ENCODE measurements at places on chromosomes 16 and 17. TPM values are rescaled to one million over a fixed set of nuclear protein-coding genes. Genes with fewer than 3 reads are reported as not detected.

DNA sequence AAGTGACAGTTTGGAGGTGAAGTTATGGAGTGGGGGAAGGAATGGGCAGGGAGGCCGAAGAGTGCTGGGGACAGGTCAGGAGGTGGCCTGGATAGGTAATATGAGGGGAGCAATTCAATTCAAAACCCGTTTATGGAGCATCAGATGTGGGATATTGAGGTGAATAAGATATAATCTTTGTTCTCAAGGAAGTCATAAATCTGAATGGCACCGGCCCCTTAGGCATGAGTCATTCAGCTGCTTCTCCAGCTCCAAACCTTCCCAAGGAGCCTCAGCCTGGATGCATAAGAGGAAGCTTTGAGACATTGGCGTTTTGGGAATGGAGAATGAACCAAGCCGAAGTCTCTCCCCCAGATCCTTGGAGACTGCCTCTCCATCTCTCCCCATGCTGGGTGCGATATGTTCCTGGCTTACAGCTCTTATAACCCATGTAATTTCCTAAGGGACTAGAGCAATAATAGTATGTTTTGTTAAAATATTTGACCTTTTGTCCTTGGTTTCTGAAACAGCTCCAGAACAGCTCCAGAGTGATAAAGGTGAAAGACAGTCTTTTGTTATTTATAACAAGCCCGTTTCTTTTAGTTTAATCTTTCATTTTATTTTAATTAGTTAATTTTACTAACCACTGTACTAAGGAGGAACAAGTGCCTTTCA lies 1.7 kb downstream of the TUBG2 start:
- H3K4me1 ChIP-seq = peaks cover 14% of the 10 kb centered on the region
- H3K4me3 ChIP-seq = no peak overlapping the region
- no peak for DNase-seq
- H3K27ac ChIP-seq = no peak overlapping the region

- no peaks in the 10 kb centered on the region for H3K36me3 ChIP-seq
- no peak overlapping the region for H3K27ac ChIP-seq
- no peaks in the 10 kb centered on the region for H3K4me1 ChIP-seq
- H3K27me3 ChIP-seq = no peaks in the 10 kb centered on the region
These were observed 76.8 kb downstream of the ABCA8 start for GRCh38 chr17:68878226-68878885.

GRCh38 chr17:11671126-11671525 lies 72.9 kb downstream of the DNAH9 start:
- H3K36me3 ChIP-seq = no peaks in the 10 kb centered on the region
- no peaks in the 10 kb centered on the region for H3K27me3 ChIP-seq
- H3K4me3 ChIP-seq = no peak overlapping the region
- DNase-seq = no peak

DNA sequence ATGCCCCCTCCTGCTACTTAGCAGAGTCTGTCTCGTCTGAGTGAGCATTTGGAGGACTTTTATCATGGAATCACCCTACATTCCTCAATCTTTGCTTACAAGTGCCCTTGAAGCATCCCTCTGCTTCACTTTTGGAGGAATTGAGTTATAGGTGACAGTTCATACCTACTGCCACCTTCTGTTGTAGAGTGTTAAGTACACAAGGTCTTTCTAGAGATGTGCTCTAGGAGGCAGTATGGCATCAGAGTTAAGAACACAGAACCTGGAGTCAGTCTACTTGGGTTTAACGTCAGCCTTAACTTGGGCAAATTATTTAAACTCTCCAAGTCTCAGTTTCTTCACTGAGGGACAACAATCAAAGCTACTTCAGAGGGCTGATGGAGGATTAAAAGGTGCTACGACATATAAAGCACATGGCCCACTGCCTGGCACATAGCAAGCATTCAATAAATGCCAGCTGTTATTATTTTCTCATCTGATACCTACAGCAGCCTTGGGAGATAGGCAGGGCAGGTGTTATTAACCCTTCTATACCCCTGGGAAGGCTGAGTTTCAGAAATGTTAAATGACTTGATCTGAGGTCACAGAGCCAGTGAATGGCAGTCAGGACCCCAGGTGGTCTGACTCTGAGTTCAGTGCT lies 62.2 kb downstream of the UTP18 start:
- H3K27me3 ChIP-seq = no peaks in the 10 kb centered on the region
- H3K36me3 ChIP-seq = no peaks in the 10 kb centered on the region
- no peak for DNase-seq

GRCh38 chr16:88978608-88979346 lies 1.8 kb upstream of the CBFA2T3 start:
- peak overlapping the region; percentile 38 for H3K4me3 ChIP-seq
- DNase-seq = no peak

- H3K27me3 ChIP-seq = no peaks in the 10 kb centered on the region
- no peak overlapping the region for H3K27ac ChIP-seq
- no peaks in the 10 kb centered on the region for H3K36me3 ChIP-seq
- no peak for DNase-seq
- no peaks in the 10 kb centered on the region for H3K4me1 ChIP-seq
- H3K4me3 ChIP-seq = no peak overlapping the region
These were observed 417.1 kb downstream of the TMEM114 start for GRCh38 chr16:8173111-8173644.

DNA sequence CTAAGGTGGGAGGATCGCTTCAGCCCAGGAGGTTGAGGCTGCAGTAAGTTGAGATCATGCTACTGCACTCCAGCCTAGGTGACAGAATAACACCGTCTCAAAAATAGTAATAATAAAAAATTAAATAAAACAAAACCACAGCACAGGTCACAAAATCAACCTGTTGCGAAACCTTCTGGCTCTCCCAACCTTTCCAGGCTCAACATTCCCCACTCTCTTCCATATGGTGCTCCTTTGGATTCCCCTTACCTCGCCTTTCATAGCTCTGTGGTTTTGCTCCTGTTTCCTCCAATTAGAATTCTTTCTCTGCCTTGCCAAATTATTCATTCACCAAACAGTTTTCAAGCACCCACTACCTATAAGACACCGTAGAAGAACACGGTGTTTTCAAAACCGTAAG lies 4.7 kb downstream of the ZDHHC7 start:
- no peak for DNase-seq
- H3K36me3 ChIP-seq = no peaks in the 10 kb centered on the region
- H3K4me3 ChIP-seq = no peak overlapping the region
- no peak overlapping the region for H3K27ac ChIP-seq
- H3K27me3 ChIP-seq = no peaks in the 10 kb centered on the region

- no peak overlapping the region for H3K4me3 ChIP-seq
- H3K27me3 ChIP-seq = no peaks in the 10 kb centered on the region
- DNase-seq = no peak
- H3K27ac ChIP-seq = no peak overlapping the region
- no peaks in the 10 kb centered on the region for H3K4me1 ChIP-seq
These were observed 6.9 kb downstream of the CARMIL2 start for GRCh38 chr16:67651847-67652246.

DNA sequence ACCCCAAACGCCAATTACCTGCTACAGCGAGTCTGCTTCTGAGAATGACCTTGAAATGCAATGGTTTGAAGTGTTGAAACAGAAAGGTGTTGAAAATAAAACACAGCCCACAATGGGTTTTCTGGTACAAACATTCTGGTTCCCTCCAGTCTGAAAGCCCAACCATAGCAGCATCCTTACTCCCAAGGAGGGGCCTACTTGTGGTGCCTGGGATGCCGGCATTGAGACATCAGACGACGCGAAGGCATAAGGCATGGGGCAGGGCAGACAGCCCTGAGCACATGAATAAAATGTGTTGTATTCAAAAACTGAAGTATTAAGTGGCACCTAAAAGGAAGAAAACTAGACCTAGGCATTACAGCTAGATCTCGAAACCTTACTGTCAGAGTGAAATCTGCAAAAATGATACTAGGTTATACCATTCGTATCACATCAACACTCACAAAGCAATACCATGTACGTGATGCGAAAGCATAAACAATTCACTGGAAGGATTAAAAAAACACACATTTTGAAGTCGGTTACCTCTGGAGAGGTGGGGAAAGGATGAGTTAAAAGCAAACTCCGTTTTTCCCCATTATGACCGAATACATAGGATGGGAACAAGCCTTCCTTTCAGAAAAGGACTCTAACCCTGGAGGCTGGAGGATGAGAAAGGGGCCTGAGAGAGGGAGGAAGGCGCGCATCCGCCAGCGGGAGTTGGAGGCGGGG lies 702 bp downstream of the NUDT21 start:
- H3K4me3 ChIP-seq = peak overlapping the region; percentile 87
- peaks cover 21% of the 10 kb centered on the region for H3K4me1 ChIP-seq
- H3K27ac ChIP-seq = peak overlapping the region; percentile 50
- no peak for DNase-seq

DNA sequence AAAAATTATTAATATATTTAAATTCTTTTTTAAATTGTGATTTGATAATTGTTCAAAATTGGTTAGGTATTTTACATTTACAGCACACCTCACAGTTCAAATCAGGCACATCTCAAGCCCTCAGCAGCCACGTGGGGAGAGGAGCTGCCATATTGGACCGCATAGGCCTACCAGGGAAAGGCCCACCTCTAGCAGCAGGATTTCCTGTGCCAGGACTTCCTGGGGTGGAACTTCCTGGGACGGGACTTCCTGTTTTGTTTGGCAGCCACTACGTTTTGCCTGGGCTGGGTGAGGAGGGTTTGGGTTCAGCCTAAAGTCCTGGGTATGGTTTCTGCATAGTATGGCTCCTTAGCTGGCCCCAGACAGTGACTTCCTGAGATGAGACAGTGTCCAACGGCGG lies 298.5 kb upstream of the FOXF1 start:
- DNase-seq = no peak
- peaks cover 16% of the 10 kb centered on the region for H3K27me3 ChIP-seq

DNA sequence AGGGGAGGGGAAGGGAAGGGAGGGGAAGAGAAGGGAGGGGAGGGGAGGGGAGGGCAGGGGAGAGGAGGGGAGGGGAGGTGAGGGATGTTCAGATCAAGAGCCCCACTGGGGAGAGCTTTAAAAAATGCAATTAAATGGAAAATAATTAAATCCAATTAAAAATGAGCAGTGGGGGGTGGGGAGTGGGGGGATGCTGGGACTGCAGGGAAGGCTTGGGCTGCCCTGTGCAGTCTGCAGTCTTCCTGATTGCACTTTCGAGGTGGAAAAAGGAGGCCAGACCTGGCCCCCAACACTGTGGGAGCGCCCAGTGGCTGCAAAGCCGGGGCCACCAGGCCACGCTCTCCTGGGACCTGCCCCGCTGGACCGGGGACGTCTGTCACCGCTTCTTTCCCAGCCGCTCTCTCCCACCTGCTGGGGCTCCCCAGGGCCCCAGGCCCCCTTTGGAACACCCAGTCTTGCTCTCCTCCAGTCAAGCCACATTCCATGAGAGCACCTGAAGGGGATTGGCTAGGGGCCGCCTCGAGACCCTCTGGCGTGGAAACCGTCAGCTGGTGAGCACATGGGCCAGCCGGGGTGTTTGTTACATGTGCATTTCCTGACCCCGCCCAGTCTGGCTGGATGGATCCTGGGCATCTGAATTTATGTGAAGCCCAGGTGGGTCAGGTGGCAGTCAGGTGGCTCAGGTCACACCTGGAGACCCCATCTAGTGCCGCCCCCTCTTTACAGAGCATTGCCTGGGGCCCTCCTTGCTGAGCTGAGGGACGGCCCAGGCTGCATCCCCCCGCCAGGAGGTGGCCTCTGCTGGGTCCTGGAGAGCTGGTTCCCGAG lies 37.6 kb upstream of the CBFA2T3 start:
- no peak for DNase-seq
- H3K27me3 ChIP-seq = no peaks in the 10 kb centered on the region
- H3K4me3 ChIP-seq = no peak overlapping the region
- H3K36me3 ChIP-seq = no peaks in the 10 kb centered on the region
- no peak overlapping the region for H3K27ac ChIP-seq

TAC4 gene
- not detected for total RNA-seq

All from T-cell (primary cell).